ENCODE measurements at places on chromosomes 16 and 17.
A peak's percentile ranks its signal among the peaks of the same experiment; 100 is the strongest.

- H3K4me1 ChIP-seq, result no peaks in the 10 kb centered on the region
- no peaks in the 10 kb centered on the region for H3K36me3 ChIP-seq
- H3K27me3 ChIP-seq, result no peaks in the 10 kb centered on the region
- no peak overlapping the region for H3K4me3 ChIP-seq
- DNase-seq, result no peak
Measured at GRCh38 chr16:74726716-74727115, 26.1 kb upstream of the MLKL start.

DNA sequence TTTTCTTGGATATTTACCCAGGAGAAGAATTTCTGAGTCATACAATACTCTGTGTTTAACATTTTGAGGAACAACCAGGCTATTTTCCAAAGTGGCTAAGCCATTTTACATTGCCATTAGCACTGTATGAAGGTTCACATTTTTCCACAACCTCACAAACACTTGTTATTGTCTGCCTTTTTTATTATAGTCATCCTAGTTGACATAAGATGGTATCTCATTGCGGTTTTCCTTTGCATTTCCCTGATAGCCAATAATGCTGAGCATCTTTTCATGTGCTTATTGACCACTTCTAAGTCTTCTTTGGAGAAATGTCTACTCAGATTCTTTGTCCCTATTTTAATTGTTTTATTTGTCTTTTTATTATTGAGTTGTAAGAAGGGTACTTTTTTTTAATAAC, 107.4 kb upstream of the CES5A start:
- no peak overlapping the region for H3K27ac ChIP-seq
- H3K4me3 ChIP-seq, result no peak overlapping the region
- no peak for DNase-seq
- no peaks in the 10 kb centered on the region for H3K4me1 ChIP-seq
- no peaks in the 10 kb centered on the region for H3K36me3 ChIP-seq

GRCh38 chr16:72836181-72836580, 211.7 kb downstream of the ZFHX3 start:
- H3K4me3 ChIP-seq, result no peak overlapping the region
- H3K27me3 ChIP-seq, result no peaks in the 10 kb centered on the region
- H3K36me3 ChIP-seq, result no peaks in the 10 kb centered on the region
- peak overlapping the region; percentile 65 for H3K27ac ChIP-seq
- peak; percentile 85 for DNase-seq

DNA sequence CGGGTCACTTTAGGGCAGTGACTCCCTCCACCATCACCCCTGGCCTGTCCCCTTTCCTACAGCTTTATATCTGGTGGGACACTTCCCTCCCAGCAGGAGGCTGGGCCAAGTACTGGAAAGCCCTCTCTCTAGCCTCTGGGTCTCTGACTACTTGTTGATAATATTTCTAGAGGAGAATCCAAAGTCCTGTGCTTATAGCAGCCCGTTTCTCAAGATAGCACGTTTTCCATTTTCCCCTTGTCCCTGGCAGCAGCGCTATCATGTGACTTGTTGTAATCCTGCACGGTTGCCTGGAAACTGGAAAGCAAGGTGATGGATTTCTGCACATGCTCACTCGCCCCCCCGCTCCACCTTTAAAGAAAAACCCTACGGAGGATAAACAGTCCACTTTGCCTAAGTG, 3.3 kb upstream of the AXIN2 start:
- peaks cover 2% of the 10 kb centered on the region for H3K4me1 ChIP-seq
- no peak overlapping the region for H3K27ac ChIP-seq
- H3K27me3 ChIP-seq, result no peaks in the 10 kb centered on the region
- DNase-seq, result no peak
- no peaks in the 10 kb centered on the region for H3K36me3 ChIP-seq

- peaks cover 6% of the 10 kb centered on the region for H3K36me3 ChIP-seq
- no peak for DNase-seq
- no peaks in the 10 kb centered on the region for H3K27me3 ChIP-seq
- no peak overlapping the region for H3K4me3 ChIP-seq
- no peak overlapping the region for H3K27ac ChIP-seq
Measured at GRCh38 chr16:14585287-14585686, 44.8 kb downstream of the PARN start.

DNA sequence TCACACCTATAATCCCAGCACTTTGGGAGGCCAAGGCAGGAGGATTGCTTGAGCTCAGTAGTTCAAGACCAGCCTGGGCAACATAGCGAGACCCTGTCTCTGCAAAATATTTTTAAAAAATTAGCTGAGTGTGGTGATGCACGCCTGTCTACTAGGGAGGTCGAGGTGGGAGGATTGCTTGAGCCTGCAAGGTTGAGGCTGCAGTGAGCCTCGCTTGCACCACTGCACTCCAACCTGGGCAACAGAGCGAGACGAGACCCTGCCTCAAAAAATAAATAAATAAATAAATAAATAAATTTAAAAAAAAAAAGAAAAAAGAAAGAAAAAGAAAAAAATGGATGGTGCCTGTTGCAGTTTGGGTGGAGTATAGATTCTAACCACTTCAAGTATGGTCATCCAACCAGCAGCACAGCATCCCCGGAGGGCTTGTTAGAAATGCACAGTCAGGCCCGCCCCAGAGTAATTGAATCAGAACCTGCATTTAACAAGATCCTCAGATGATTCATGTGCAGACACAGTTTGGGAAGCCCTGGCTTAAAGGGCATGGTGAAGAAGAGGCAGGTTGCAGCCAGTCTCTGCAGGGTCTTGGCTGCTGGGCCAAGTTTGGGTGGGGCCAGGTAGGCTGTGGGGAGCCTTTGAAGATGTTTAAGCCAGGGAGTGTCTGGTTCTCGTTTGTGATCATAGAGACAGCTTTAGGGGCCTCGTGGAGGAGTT, 40.8 kb downstream of the MRC2 start:
- no peaks in the 10 kb centered on the region for H3K27me3 ChIP-seq
- H3K36me3 ChIP-seq, result no peaks in the 10 kb centered on the region
- H3K4me3 ChIP-seq, result no peak overlapping the region
- DNase-seq, result peak; percentile 37
- no peak overlapping the region for H3K27ac ChIP-seq

DNA sequence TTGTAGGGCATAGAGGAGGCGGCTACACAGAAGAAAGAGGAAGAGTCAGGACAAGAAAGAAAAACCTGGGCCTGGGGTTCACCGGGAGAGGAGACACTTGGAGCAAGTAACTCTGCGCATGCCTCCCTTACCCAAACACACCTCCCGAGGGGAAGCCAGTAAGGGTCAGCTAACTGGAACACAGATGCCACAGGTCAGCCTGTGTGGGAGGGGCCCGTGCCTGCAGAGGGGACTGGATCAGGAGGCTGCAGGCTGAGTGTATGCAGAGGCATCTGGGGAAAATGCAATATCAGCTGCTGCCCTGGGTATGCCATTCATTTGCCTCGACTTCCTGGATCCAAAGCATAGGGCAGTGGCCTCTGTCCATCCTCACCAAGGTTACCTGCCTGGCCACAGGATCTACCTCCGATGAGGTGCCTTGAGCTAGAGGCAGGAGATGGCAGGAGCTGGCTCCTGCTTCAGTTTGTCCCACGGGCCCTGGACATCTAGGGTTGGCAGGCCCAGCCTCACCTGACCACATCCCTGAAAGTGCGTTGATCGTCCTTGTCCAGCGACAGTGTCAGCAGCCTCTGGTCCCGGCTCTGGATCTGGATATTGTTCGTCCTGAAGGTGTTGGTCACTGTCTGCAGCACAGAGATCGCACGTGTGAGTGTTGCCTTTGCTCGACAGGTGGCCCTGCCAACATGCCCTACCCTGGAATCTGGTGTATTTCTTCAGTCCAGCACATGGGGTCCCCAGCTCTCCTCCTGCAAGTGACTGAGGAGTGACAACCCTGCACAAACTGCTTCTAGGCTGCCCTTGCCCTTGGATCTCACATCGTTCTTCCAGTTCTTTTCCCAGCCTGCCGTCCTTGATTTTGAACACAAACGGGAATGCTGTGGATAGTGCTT, 4.6 kb upstream of the MFSD6L start:
- no peak for DNase-seq
- no peaks in the 10 kb centered on the region for H3K27me3 ChIP-seq
- H3K36me3 ChIP-seq, result no peaks in the 10 kb centered on the region
- H3K4me1 ChIP-seq, result no peaks in the 10 kb centered on the region
- no peak overlapping the region for H3K27ac ChIP-seq

GRCh38 chr17:13544292-13544691, 57.4 kb downstream of the HS3ST3A1 start:
- no peaks in the 10 kb centered on the region for H3K4me1 ChIP-seq
- no peaks in the 10 kb centered on the region for H3K36me3 ChIP-seq
- H3K27me3 ChIP-seq, result no peaks in the 10 kb centered on the region
- no peak overlapping the region for H3K27ac ChIP-seq
- no peak overlapping the region for H3K4me3 ChIP-seq
- DNase-seq, result peak; percentile 25

- no peak for DNase-seq
- H3K4me1 ChIP-seq, result no peaks in the 10 kb centered on the region
- no peaks in the 10 kb centered on the region for H3K36me3 ChIP-seq
- H3K4me3 ChIP-seq, result no peak overlapping the region
Measured at GRCh38 chr16:86011532-86011931, 112.6 kb downstream of the IRF8 start.

DNA sequence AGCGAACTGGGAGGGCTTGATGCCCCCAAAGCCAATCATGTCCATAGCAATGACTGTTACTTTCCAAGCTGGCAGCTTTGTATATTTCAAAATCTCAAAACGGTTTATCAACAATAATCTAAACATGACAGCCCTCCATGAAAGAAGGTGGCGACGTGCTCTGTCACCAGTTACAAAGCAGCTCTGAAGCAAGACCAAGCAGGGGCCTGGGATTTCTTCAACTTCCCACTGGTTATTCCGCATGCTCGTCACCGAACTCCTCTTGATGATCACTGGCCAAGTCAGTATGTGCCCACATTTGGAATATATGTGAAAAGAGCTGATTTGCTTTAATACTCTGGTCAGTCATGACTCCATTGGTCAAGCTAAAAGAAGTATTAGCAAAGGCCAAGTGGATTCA, 175.6 kb downstream of the VPS53 start:
- no peaks in the 10 kb centered on the region for H3K36me3 ChIP-seq
- no peak overlapping the region for H3K27ac ChIP-seq
- H3K4me1 ChIP-seq, result no peaks in the 10 kb centered on the region
- H3K27me3 ChIP-seq, result no peaks in the 10 kb centered on the region
- DNase-seq, result no peak

DNA sequence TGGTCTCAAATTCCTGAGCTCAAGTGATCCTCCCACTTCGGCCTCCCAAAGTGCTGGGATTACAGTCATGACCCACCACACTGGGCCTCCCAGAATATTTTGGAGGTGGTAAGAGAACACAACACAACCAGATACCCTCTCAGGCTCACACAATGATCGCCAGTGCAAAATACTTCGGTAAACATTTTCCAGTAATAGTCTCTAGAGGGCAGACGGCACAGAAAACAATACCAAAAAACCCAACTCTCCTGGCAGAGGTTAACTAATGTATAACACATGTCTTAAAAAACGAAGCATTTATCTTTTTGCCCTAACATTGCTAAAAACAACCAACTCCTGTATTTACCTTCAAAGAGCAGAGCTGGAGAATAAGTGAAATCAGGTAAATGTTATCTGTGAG, 10.5 kb downstream of the NUFIP2 start:
- peaks cover 9% of the 10 kb centered on the region for H3K36me3 ChIP-seq
- H3K4me1 ChIP-seq, result peaks cover 2% of the 10 kb centered on the region

DNA sequence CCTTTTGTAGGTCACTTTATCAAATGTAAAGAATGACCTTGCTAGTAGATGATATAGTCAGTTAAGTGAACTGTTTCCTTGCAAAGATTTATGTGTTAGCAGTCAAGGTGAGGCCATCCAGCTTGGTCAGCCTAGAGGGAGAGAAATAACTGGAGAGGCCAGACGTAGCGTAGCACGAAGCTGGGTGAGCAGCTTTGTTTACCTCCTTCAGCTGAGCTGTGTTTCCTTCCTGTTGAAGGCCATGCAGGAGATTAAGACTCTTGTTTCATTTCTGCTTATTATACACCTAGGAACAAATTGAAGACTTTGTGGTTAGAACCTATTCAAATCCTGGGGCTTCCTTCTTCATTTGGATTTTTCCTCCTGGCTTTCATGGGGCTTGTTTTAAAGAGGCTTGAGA, 267.1 kb downstream of the PHKB start:
- H3K4me3 ChIP-seq, result no peak overlapping the region
- no peak for DNase-seq
- no peaks in the 10 kb centered on the region for H3K27me3 ChIP-seq
- no peaks in the 10 kb centered on the region for H3K4me1 ChIP-seq
- H3K27ac ChIP-seq, result no peak overlapping the region

DNA sequence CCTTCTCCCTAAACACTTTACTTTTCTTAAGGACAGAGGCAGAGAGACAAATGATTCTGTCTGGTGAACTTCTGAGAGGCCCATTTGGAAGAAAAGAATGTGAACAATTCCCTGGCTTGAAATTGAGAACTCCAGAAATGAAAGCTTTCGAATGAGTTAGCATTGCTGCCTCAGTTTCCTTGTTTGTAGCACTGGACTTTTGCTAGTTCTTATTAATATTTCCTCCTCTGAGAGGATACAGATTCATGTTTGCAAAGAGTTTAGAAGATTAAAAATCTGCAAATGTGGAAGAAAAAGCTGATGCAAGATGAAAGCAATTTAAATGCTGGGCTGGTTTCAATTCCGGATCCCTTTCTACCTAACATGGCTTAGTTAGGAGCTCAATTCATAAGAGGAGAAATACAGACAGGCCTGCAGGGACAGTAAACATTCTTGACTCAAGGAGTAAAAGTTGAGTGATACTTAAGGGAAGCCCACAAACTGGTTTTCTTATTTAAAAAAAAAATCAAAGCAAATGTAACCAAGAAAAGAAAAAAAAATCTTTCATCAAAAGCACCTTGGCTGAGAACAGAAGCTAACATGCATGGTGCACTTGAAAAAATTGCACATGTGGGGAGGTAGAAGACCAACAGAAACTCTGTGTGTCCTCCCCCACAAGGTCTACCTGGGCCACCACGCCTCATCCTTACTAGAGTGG, 27.1 kb downstream of the HNF1B start:
- H3K27ac ChIP-seq, result peak overlapping the region; percentile 5
- H3K36me3 ChIP-seq, result no peaks in the 10 kb centered on the region
- H3K27me3 ChIP-seq, result no peaks in the 10 kb centered on the region
- H3K4me3 ChIP-seq, result no peak overlapping the region
- H3K4me1 ChIP-seq, result peaks cover 10% of the 10 kb centered on the region

- H3K27me3 ChIP-seq, result no peaks in the 10 kb centered on the region
- no peak within 1 kb of the TSS for H3K27ac ChIP-seq
- H3K4me3 ChIP-seq, result peak within 1 kb of the TSS; percentile 13
- peaks cover 12% of the 10 kb centered on the region for H3K4me1 ChIP-seq
Measured at GRCh38 chr17:78130437-78131101, at the start of gene TMC8. Gene TMC8, plus strand, starts transcription at chr17:78130771. Its CDS starts 818 bp downstream, at chr17:78131589.

DNA sequence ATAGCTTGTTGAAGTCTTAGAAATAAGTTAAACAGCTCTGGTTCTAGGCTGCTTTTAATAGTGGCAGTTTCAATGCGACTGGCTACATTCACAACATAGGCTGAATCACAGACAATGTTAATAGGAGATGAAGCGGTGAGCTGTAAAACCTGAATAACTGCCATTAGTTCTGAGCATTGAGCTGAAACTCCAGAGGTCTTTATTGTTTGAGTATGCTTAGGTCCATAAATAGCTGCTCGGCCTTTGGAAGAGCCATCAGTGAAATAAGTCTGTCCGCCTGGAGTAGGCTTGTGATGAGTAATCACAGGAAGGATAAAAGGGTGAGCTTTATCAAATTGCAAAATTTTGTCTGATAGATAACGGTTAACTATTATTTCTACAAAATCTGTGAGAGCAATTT, 9.4 kb upstream of the ZNF689 start:
- H3K27ac ChIP-seq, result no peak overlapping the region
- no peaks in the 10 kb centered on the region for H3K4me1 ChIP-seq
- H3K27me3 ChIP-seq, result no peaks in the 10 kb centered on the region
- DNase-seq, result no peak
- H3K36me3 ChIP-seq, result no peaks in the 10 kb centered on the region

GRCh38 chr17:55072898-55073297, 104.3 kb downstream of the STXBP4 start:
- no peak for DNase-seq
- H3K27me3 ChIP-seq, result no peaks in the 10 kb centered on the region
- H3K36me3 ChIP-seq, result no peaks in the 10 kb centered on the region

All from prostate gland (tissue), 2 donors.